Fibroblast of pulmonary artery (primary cell): ENCODE measurements at places on chromosomes 1 and 21.

- DNase-seq: no peak
Observed at GRCh38 chr1:52767596-52768280, 41.5 kb downstream of the ZYG11B start.

- DNase-seq: peak; percentile 80
Observed at GRCh38 chr1:79811173-79811572, 804.6 kb upstream of the ADGRL4 start.

DNA sequence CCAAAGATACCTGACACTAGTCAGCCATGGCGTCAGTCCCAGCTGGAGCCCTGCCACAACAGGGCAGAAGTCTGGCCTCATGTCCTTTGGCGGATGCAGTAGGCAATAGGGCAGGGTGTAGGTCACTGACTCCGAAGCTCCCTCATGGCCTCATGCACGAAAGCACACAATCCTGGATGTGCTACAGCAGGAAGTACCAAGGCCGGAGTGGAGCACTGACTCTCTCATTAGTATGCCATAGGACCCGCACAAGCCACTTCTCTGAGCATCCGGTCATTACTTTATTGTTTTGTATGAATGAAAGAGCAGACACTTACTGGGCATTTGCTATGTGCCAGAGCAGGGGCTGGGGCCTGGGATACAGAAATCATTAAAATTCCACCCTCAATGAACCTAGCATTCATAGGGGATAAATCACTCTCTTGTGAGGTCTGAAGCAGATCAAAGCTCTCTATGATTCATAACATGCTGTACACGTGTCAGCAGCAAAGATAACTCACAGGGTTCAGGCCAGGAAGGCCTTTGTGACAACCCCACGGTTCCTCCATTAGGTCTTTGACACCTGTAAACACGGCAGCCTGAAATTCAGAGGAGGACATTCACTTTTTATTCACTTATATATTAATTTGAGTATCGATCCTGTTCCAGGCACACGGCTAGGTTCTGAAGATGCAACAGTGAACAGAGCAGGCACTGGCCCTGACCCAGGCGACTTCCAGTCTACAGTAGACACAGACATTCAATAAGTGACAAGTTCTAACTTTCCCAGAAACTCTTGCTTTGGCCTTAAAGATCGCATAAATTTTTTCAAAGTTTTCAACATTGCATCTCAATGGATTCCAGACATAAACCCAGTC lies 357.9 kb upstream of the USP24 start:
- DNase-seq: peak; percentile 27

DNA sequence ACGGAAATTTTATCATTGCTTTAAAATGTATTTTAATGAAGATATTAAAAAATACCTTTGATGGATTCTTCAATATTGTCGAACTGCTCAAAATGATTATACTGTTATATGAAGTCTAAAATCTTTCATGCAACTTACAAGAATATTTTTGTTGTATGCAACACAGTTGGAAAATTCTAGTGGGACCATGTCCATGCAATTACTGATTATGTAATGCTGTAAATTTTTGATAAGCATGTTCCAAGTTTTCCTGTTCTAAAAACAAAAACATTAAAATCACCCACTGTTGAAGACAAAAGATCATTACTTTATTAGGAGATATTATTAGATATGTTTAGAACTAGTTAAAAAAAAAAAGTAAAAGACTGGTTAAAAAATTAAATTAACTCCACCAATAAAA lies 132.8 kb downstream of the NFIA start:
- DNase-seq: peak; percentile 32

- no peak for DNase-seq
Observed at GRCh38 chr1:215054266-215054665, 28.3 kb upstream of the KCNK2 start.

DNA sequence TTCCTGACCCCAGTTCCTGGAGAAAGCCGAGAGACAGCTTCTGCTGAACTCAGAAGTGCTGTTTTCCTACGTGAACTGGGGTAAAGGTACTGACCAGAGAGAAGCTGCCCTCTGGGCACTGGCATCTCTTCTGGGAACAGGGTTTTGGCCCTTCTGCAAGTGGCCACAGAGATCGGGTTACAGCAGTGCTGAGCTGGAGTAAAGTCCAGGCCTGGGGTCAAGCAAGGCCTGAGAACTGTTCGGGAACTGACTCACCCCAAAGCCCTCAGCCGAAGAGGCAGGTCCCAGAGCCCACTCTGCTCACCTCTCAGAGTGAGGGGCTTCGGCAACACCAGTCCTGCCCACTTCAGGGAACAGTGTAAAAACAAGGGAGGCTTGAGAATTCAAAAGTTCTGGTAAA lies 177.2 kb upstream of the RUNX1 start:
- no peak for DNase-seq

- peak; percentile 36 for DNase-seq
Observed at GRCh38 chr1:26482921-26483320, 10.7 kb downstream of the HMGN2 start.

GRCh38 chr1:221574529-221574928 lies 167.4 kb downstream of the DUSP10 start:
- no peak for DNase-seq

DNA sequence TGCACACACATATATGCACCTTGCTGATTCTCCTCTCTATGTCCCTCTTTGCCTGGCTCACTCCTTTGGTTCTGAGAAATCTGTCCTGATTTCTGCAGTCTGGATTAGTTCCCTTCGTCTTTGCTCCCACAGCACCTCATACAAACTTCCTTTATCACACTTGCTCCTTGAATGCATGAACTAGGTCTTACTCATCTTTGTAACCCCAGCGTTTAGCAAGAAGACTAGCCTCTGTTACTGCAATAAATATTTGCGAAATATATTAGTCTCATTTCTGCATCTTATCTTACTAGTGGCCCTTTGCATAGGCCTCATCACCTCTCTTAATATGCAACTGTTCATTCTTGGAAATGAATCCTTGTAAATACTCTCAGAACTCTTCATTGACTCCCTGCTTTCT lies 11.4 kb downstream of the SMYD2 start:
- no peak for DNase-seq

- no peak for DNase-seq
Observed at GRCh38 chr1:236156512-236157208, 14.3 kb downstream of the GPR137B start.

DNA sequence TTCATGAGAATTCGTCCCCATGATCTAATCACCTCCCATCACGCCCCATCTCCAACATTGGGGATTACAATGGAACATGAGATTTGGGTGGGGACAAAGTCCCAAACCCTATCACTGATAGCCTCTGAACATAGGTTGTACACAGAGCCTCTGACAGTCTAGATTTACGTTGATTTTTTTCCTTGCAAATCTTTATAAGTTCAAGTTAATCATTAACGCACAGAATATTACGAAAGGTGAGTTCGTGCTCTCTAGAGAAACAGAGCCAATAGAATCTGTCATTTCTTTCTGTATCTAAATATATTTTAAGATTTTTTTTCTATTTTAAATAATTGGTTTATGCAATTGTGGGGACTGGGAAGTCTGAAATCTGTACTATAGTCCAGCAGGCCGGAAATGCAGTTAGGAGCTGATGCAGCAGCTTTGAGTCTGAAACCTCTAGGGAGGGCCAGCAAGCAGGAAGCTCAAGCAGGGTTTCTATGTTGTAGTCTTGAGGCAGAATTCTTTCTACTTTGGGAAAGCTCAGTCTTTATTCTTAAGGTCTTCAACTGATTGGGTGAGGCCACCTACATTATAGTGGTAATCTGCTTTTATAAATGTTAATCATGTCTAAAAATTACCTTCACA lies 61.0 kb downstream of the SELENOF start:
- DNase-seq: no peak

GRCh38 chr1:93692451-93692861 lies 10.8 kb upstream of the BCAR3 start:
- no peak for DNase-seq

DNA sequence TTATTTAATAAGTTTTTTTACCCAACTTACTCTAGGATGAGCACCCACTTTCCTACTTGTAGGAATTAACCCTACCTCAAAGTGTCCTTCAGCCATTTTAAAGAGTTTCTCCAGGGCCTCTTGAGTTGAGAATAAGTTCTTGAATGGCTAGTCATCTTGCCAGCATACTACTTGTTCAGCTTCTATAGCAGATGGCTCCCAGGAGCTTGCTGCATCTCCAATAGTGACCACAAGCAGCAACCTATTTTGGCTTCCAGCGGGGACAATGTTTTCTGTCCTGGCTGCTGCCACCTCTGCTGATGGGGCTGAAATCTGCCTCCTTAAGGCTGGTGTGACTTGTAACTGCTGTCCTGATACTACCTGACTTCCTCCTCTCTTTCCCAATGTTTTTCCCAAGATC lies 20.8 kb upstream of the PIK3R3 start:
- DNase-seq: no peak

GRCh38 chr1:240524356-240525069 lies 87.4 kb downstream of the GREM2 start:
- no peak for DNase-seq

- peak; percentile 83 for DNase-seq
Observed at GRCh38 chr1:19003371-19004290, 47.2 kb upstream of the IFFO2 start.

DNA sequence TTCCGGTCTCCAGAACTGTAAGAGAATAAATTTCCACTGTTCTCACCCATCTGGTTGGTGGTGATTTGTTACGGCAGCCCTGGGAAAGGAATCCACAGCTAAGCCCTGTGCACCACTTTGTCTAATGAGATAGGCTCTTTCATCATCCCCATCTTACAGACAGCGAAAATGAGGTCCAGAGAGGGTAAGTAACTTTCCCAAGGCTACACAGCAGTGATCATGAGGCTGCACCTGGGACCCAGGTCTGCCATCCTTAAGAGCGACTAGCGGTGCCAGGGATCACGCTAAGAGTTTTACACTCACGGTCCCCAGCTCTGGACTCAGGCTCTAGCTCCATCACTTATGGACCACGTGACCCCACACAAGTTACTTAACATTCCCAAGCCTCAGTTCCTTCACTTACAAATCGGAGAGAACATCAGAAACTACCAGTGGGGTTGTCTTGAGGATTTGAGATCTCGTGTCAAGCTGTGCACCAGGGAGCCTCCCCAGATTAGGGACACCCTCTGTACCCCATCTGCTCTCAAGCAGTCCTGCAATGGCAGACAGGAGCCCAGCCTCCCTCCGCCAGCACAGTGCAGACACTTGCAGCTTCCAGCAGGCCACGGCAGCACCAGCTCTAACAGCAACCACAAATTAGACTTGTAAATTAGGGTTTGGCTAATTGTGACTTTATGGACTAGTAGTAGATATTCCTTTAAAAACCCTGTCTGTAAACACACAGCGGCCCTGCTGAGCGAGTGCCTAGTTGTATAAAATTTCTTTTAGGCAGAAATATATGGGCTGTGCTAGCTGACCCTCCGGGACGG lies 87.3 kb downstream of the DISP3 start:
- no peak for DNase-seq

GRCh38 chr1:175150596-175151319 lies 41.8 kb downstream of the KIAA0040 start:
- DNase-seq: no peak

DNA sequence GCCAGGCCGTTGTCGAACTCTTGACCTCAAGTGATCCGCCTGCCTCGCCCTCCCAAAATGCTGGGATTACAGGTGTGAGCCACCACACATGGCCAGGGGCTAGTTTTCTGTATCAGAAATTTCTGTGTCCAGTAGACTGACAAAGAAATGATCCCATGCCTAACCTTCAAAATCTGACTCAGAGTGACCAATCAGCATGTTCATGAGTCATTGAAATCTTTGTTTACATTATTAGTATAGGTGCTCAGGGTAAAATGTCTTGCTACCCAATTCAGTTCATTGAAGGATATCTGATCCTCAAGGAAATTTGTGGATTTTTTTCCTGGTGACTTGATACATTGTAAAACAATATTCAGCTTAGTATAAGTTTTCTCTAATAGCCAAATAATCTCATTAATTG lies 11.0 kb upstream of the LDLRAD2 start:
- no peak for DNase-seq

- no peak for DNase-seq
Observed at GRCh38 chr1:8477983-8478362, 160.1 kb downstream of the SLC45A1 start.

DNA sequence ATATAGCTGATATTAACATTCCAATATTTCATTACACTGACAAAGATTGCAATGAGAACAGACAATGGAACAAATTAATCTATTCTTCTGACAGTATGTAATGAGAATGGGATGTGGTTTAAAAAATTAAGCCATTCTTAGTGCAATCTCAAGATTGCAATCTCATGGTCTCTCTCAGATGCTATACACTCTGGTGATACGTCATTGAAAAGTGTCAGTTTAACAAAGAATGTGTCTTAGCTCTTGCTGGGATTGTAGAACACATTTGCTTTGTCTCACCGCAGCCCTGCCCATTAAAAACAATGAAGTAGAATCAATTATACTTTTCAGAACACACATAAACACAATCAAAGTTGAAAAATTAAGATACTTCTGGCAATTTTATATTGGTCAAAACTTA lies 55.2 kb downstream of the LRRC53 start:
- no peak for DNase-seq
